ENCODE measurements at places on chromosomes 1 and 21.
A peak's percentile ranks its signal among the peaks of the same experiment; 100 is the strongest.

GRCh38 chr1:215344539-215344938, 222.6 kb upstream of the KCTD3 start:
- DNase-seq: no peak

DNA sequence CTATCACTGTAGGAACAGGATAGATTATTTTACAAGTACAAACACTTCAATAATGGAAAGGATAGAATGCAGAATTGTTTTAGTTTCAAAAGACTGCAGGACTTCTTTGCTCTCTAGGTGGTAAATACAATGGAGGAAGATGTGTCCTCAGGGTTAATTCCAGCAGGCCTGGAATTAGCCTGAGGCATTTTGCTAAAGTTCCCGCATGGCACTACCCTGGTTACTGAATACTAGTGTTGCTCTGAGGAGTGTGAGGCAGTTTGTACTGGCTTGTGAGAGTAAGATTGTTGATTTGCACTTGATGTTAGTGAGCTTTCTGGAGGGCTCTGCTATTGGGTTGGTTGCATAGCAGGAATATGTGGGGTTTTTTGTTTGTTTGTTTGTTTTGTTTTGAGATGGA, 61.4 kb downstream of the FASLG start:
- no peak for DNase-seq

- no peak for DNase-seq
Observed at GRCh38 chr1:28666806-28667205, 1.8 kb upstream of the GMEB1 start.

DNA sequence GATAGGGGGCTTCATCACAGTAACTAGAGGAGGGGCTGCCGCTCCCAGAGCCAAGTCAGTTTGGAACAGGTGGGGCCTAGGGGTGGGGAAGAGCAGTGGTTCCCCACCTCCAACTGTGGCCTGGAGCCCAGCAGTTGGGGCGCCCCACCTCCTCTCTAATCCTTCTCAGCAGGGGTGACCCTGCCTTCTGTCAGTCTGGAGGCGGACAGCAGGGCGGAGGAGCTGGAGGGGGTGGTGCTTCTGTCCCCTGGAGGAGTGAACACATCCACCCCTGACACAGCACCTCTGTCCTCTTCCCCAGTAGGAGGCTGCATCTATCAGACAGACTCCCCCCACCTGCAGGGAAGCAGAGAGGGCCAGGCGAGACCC, 73.8 kb downstream of the MRPL37 start:
- no peak for DNase-seq

DNA sequence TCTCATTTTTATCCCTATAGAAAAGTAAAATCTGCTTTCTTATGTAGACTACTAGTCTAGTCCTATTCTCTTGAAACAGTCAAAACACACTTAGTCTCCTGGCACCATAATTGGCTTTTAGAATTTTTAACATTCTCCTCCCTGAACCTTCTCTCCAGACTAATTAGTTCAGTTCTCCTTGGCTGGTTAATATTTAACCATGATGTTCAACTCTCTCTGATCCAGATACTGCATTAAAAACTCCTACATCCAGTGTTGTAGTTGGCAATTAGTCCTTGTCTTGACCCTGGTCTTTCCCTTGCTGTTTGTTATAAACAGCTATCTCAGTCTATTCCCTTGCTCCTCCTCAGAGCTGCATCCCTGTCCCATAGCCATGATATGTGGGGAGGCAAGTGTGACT, 422.9 kb upstream of the BEND5 start:
- DNase-seq: no peak

GRCh38 chr1:97094247-97094972, 372.8 kb downstream of the PTBP2 start:
- no peak for DNase-seq

- peak; percentile 57 for DNase-seq
Observed at GRCh38 chr1:67532452-67533216, 102.4 kb upstream of the SERBP1 start.

DNA sequence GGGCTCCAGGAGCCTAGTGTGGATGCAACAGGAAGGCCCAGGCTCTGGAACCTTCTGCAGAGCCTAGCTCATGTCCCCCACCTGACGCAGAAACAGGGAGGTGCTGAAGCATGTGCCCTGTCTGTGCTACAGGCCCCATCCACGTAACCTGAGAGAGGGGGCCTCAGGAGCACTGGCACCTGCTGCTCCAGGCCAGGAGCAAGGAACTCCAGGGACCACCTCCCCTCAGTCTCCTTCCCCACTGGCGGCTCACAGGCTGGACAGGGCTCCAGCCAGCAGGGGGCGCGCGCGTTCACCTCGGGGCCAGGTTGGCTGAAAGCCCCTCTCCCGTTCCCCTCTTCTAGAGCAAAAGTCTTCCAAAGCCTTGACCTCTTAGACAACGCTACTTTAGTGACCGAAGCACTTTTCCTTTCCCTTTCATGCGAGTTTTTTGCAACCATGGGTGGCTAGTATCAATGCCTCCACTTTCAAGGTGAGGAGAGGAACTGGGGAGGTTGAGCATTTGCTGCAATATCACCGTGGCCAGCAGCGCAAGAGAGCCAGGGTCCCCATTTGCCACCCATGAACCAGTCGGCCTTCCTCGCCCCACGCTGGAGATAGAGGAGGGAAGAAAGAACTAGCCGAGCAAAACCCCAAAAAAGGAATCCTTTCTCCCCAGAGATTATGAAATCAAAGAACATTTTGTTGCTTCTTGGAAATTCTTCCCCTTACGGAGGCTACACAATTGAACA, 52.4 kb upstream of the GPR157 start:
- peak; percentile 65 for DNase-seq

DNA sequence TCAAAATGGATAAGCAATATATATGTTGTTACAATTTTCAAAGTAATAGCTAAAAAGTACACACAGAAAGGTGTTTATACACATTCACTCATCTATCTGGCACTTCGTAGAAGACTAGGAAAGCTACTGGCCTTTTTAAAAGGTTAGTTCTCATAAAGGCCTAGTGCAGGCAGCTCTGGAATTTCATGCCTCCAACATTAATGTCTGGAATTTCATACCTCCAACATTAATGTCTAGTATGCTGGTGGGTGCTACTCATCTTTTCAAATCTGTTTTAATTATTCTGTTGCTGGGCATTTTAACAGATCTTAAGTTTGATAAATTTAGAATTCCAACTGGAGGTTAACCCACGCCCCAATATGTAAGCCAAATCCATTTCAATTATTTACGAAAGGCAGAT, 124.2 kb downstream of the AKT3 start:
- DNase-seq: no peak

DNA sequence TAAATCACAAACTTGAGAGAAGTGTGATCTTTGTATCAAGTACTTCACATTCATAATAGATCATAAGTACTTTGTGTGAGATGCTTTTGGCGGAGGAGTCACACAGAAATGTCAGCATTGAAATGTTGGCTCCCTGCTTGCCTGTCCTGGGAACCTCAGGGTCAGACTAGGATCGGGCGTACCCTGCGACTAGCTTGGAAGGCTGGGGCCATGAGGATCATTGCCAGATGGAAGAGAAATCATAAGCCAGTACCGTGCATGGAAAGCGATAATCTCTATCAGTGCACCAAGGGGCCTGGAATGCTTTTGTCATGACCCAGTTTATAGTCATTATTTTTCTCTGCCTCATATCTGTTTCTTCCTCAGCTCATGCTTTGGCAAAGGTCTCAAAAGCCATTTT, 35.5 kb downstream of the MTR start:
- DNase-seq: no peak

- DNase-seq: no peak
Observed at GRCh38 chr1:234188454-234188792, 184.8 kb upstream of the COA6 start.

GRCh38 chr1:184576822-184577221, 177.8 kb downstream of the EDEM3 start:
- no peak for DNase-seq

- DNase-seq: peak; percentile 92
Observed at GRCh38 chr1:150979092-150980056, 2.7 kb upstream of the ANXA9 start.

All from inflammatory macrophage (primary cell).